ENCODE measurements at places on chromosomes 6 and 20. TPM values are rescaled to one million over a fixed set of nuclear protein-coding genes. Genes with fewer than 3 reads are reported as not detected.

The FAM210B gene
- total RNA-seq: 9.7 TPM

The FAXC gene
- total RNA-seq: 0.07 TPM

The UFL1 gene
- 23.7 TPM for total RNA-seq

The OLIG3 gene
- not detected for total RNA-seq

The CGA gene
- not detected for total RNA-seq

The TMEM244 gene
- not detected for total RNA-seq

The FBXL4 gene
- total RNA-seq: 12.6 TPM

The POLR3F gene
- total RNA-seq: 8.1 TPM

The SYCP2 gene
- 9.1 TPM for total RNA-seq

The RBBP8NL gene
- total RNA-seq: not detected
